Keratinocyte (primary cell): ENCODE measurements at places on chromosomes 2 and 18. TPM values are rescaled to one million over a fixed set of nuclear protein-coding genes. Genes with fewer than 3 reads are reported as not detected.
A peak's percentile ranks its signal among the peaks of the same experiment; 100 is the strongest.

GRCh38 chr2:199356412-199356811 lies 101.3 kb downstream of the SATB2 start:
- no peak overlapping the region for H3K27ac ChIP-seq
- no peak for DNase-seq
- no peaks in the 10 kb centered on the region for H3K27me3 ChIP-seq
- H3K36me3 ChIP-seq, result no peaks in the 10 kb centered on the region
- no peak overlapping the region for H3K4me3 ChIP-seq
- H3K4me1 ChIP-seq, result no peaks in the 10 kb centered on the region

GRCh38 chr18:582465-582864 lies 2.3 kb downstream of the CETN1 start:
- no peak for DNase-seq
- no peak overlapping the region for H3K27ac ChIP-seq
- no peaks in the 10 kb centered on the region for H3K36me3 ChIP-seq
- no peaks in the 10 kb centered on the region for H3K4me1 ChIP-seq

GRCh38 chr18:48363175-48363574 lies 46.0 kb downstream of the ZBTB7C start:
- H3K4me3 ChIP-seq, result no peak overlapping the region
- DNase-seq, result no peak
- peaks cover 4% of the 10 kb centered on the region for H3K4me1 ChIP-seq
- no peaks in the 10 kb centered on the region for H3K27me3 ChIP-seq
- H3K27ac ChIP-seq, result no peak overlapping the region

Gene MERTK
- polyA plus RNA-seq, result 0.10 to 0.32 TPM (median 0.14 TPM) in 3 replicates

DNA sequence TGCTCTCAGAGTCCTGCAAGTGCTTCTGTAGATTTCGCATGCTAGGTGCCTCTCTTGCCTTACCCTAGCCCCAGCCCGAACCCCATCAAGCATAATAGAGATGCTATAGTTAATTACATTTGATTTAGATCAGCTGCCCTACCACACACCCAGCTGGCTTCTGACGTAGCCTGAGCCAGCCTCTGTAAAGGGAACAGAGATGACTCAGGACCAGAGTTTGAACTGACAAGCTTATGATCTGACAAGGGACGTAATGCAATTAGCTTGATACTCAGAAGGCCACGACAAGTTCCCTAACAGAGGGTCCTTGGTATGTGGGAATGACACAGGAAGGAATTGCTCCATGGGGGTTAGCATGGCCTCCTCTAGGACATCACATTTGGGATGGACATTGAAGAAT lies 126.6 kb downstream of the LRATD1 start:
- H3K4me3 ChIP-seq, result no peak overlapping the region
- no peak overlapping the region for H3K27ac ChIP-seq
- peaks cover 18% of the 10 kb centered on the region for H3K4me1 ChIP-seq
- no peaks in the 10 kb centered on the region for H3K36me3 ChIP-seq
- no peaks in the 10 kb centered on the region for H3K27me3 ChIP-seq

- no peaks in the 10 kb centered on the region for H3K36me3 ChIP-seq
- no peak for DNase-seq
- no peak overlapping the region for H3K27ac ChIP-seq
- no peaks in the 10 kb centered on the region for H3K27me3 ChIP-seq
These were observed 66.1 kb downstream of the TPO start for GRCh38 chr2:1479346-1479745.

- no peak for DNase-seq
- no peaks in the 10 kb centered on the region for H3K27me3 ChIP-seq
- H3K4me1 ChIP-seq, result peaks cover 13% of the 10 kb centered on the region
These were observed 30.0 kb downstream of the PMAIP1 start for GRCh38 chr18:59929621-59930295.

DNA sequence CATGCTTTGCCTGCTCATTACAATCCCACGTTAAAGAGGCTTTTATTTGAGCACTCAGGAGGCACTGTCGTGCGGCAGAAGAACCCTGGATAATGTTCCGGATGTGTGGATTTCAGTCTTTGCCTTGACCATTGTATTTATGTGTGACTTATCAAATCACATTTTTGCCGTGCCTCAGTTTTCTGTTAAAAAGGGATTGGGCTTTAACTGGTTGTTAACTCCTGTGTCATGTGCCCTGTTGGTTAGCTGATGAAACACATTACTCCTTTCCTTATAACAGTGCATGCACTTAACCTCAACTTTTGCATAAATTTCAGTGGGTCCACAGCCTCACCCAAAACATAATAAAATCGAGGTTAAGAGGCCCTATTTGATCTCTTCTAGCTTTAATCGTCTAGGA lies 52.7 kb downstream of the NAB1 start:
- H3K27me3 ChIP-seq, result no peaks in the 10 kb centered on the region
- H3K4me1 ChIP-seq, result no peaks in the 10 kb centered on the region
- no peak overlapping the region for H3K27ac ChIP-seq
- no peak overlapping the region for H3K4me3 ChIP-seq

Gene ERBB4
- 0.01 TPM in 3 replicates for polyA plus RNA-seq

DNA sequence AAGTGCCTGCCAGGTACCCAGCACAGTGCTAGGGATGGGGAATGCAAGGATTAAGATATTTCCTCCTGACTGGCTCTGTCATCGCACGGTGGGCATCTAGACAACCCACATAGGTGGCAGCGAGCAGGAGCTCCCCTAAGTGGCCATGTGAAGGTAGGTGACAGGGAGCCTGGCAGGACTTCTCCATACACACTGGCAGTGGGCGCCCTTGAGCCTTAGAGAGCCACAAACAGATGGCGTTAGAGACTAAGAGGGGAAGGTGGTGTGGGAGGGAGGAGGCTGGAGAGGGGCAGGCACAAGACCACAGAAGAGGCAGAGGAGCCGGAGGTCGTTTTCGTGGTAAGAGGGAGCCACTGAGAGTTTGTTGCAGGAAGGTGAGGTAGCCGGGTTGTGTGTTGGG lies 15.2 kb downstream of the PRELID3A start:
- H3K27ac ChIP-seq, result no peak overlapping the region
- no peak for DNase-seq
- H3K36me3 ChIP-seq, result no peaks in the 10 kb centered on the region
- peaks cover 5% of the 10 kb centered on the region for H3K4me1 ChIP-seq

Gene SPATA3
- not detected in 3 replicates for polyA plus RNA-seq

- no peak overlapping the region for H3K4me3 ChIP-seq
- no peak overlapping the region for H3K27ac ChIP-seq
- no peak for DNase-seq
- peaks cover 34% of the 10 kb centered on the region for H3K4me1 ChIP-seq
These were observed 64.5 kb downstream of the ZFP36L2 start for GRCh38 chr2:43161650-43162510.

Gene DQX1
- 5.7 to 10.2 TPM (median 5.9 TPM) in 3 replicates for polyA plus RNA-seq

DNA sequence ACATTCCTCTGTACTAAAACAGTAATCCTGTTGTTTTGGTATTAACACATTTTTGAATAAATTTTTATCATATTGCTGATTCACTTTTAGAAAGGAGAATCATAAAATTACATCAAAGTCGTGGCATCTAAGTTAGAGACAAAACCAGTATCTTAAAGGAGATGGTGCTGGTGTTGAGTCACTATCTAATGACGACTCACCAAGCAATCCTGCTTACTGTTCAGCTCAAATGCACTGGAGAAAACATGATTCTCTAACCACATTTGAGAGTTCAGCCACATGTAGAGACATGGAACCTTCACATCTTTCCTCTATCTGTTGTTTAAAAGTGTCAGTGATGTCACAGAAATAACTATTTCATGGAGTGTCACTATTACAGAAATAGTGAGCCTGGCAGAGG lies 473.8 kb downstream of the TGIF1 start:
- peak overlapping the region; percentile 7 for H3K27ac ChIP-seq
- no peak overlapping the region for H3K4me3 ChIP-seq
- no peaks in the 10 kb centered on the region for H3K27me3 ChIP-seq
- no peaks in the 10 kb centered on the region for H3K36me3 ChIP-seq
- DNase-seq, result peak; percentile 56

DNA sequence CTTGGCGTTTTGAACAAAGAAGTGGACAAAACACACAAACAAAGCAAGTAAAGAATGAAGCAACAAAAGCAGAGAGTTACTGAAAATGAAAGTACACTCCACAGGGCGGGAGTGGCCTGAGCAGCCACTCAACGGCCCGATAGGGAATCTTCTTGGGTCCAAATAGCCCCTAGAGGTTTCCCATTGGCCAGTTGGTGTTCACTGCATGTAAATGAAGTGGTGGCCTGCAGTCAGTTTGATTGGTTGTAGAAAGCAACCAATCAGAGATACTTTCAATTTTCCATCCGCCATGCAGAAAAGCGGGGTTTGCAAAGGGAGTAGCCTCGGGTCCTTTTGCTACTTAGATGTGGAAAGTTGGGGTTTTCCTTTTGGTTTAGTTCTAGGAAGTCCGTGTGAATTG lies 31.6 kb downstream of the CYBRD1 start:
- H3K4me3 ChIP-seq, result no peak overlapping the region
- H3K27ac ChIP-seq, result no peak overlapping the region
- DNase-seq, result no peak
- no peaks in the 10 kb centered on the region for H3K27me3 ChIP-seq

DNA sequence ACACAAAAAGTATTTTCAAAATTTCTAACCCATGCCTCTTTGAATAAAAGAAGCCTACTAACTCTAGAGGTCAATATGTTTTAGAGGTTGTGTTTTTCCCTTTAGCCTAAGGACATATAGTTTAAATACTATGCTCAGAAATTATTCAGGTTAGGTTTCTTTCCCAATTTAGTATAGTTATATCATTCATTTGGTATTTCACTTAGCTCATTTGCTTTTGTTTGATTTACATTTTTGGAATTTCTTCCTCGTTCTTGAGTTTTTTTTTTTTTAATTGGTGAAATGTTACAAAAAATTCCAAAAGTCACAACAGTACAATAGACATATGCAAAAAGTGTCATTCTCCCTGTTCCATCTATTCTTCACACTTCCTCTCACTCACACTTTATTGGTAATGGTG lies 371.3 kb upstream of the TNP1 start:
- H3K4me3 ChIP-seq, result no peak overlapping the region
- H3K4me1 ChIP-seq, result peaks cover 2% of the 10 kb centered on the region
- no peaks in the 10 kb centered on the region for H3K36me3 ChIP-seq

DNA sequence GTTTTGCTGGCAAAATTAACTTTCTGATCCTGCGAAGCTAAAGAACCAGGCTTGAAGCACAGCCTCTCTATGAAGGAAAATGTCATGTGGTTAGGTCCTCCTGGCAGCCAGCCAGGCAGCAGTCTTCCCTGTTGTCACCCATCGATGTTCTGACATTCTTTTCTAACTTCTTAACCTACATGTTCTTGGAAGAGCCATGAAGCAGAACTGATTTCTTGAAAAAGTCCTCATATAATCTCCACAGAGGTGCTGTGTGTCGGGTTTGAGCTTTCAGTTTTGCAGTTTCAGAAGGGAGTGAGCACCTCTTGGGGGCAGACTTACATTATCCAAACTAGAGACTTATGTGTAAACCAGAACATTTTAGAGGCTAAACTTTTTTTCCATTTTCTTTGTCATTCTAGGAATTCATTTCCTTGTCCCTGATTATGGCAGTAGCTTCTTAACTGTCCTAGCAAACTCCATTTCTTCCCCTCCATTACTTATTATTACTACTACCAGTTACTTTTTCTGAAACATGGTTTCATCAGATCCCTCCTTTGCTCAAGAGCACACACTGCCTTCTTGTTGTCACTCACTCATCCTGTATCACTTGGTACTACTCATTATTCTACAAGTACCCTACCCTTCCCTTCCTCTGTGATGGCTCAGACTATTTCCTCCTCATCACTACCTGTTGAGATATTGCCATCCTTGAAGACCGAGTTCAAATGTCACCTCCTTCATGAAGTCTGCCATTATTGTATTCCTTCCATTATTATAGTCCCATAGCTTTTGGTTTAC lies 31.1 kb downstream of the DOK1 start:
- no peak overlapping the region for H3K4me3 ChIP-seq
- DNase-seq, result no peak
- H3K4me1 ChIP-seq, result peaks cover 4% of the 10 kb centered on the region
- H3K27ac ChIP-seq, result no peak overlapping the region

GRCh38 chr2:29139152-29139551 lies 23.9 kb downstream of the CLIP4 start:
- H3K27me3 ChIP-seq, result no peaks in the 10 kb centered on the region
- H3K4me3 ChIP-seq, result no peak overlapping the region
- H3K27ac ChIP-seq, result no peak overlapping the region
- H3K36me3 ChIP-seq, result peaks cover 11% of the 10 kb centered on the region
- no peaks in the 10 kb centered on the region for H3K4me1 ChIP-seq
- DNase-seq, result no peak

Gene TAF4B
- polyA plus RNA-seq, result 3.6 to 5.9 TPM (median 4.9 TPM) in 3 replicates

Gene SERPINB3
- 3.8 to 26.8 TPM (median 12.7 TPM) in 3 replicates for polyA plus RNA-seq

DNA sequence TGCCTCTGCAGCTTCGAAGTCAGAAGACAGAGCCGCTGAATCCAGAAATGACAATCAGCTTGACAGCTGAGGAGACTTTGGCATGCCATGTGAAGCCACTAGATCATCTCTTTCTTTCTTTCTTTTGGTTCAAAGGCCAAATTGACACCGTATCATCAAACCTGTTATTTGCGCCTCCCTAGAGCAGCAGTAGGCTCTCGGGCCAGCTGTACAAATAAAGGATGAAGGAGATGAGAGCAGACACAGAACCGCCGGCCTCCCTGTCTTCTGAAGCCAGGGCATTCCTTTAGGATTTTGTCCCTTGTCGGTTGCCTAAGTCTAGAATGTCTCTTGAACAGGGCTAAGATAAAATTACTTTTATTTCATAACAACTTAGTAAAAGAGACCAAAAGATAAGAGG lies 36.8 kb downstream of the COL4A4 start:
- no peaks in the 10 kb centered on the region for H3K4me1 ChIP-seq
- H3K4me3 ChIP-seq, result no peak overlapping the region
- DNase-seq, result no peak
- H3K27me3 ChIP-seq, result peaks cover 3% of the 10 kb centered on the region
- H3K27ac ChIP-seq, result no peak overlapping the region
